ENCODE measurements at places on chromosomes 13 and 19. TPM values are rescaled to one million over a fixed set of nuclear protein-coding genes. Genes with fewer than 3 reads are reported as not detected.

CRX gene
- not detected for total RNA-seq

MEDAG gene
- total RNA-seq = 0.20 TPM

KCNN4 gene
- total RNA-seq = 21.3 TPM

ZNF599 gene
- 7.7 TPM for total RNA-seq

SHANK1 gene
- total RNA-seq = 1.6 TPM

C5AR1 gene
- 85.9 TPM for total RNA-seq

ZNF837 gene
- total RNA-seq = 3.2 TPM

PEX11G gene
- 2.9 TPM for total RNA-seq

HSD11B1L gene
- 1.9 TPM for total RNA-seq

ZNF230 gene
- 7.9 TPM for total RNA-seq

CGB2 gene
- not detected for total RNA-seq

VAV1 gene
- total RNA-seq = 73.4 TPM

CD79A gene
- 361 TPM for total RNA-seq

F7 gene
- total RNA-seq = not detected

NLRP4 gene
- not detected for total RNA-seq

KIR2DL4 gene
- 2.2 TPM for total RNA-seq

FGF22 gene
- total RNA-seq = not detected

CCNE1 gene
- 4.3 TPM for total RNA-seq

WBP4 gene
- 8.0 TPM for total RNA-seq

PDX1 gene
- not detected for total RNA-seq

PSG2 gene
- not detected for total RNA-seq

CEACAM4 gene
- 35.3 TPM for total RNA-seq

AMH gene
- total RNA-seq = 2.5 TPM

C5AR2 gene
- 35.0 TPM for total RNA-seq

KLK7 gene
- total RNA-seq = not detected

BORCS8 gene
- total RNA-seq = 52.1 TPM

GPC6 gene
- total RNA-seq = 2.0 TPM

HIF3A gene
- total RNA-seq = 57.2 TPM

BRCA2 gene
- 6.6 TPM for total RNA-seq

CD22 gene
- 251 TPM for total RNA-seq

PABPC3 gene
- total RNA-seq = 0.26 TPM

WTIP gene
- 8.0 TPM for total RNA-seq

DMRTC2 gene
- total RNA-seq = not detected

DNASE2 gene
- total RNA-seq = 21.8 TPM

CYP2A6 gene
- total RNA-seq = not detected

ZNF525 gene
- 17.6 TPM for total RNA-seq
